D721Med (cell line): ENCODE measurements at places on chromosomes 1 and 21.

DNA sequence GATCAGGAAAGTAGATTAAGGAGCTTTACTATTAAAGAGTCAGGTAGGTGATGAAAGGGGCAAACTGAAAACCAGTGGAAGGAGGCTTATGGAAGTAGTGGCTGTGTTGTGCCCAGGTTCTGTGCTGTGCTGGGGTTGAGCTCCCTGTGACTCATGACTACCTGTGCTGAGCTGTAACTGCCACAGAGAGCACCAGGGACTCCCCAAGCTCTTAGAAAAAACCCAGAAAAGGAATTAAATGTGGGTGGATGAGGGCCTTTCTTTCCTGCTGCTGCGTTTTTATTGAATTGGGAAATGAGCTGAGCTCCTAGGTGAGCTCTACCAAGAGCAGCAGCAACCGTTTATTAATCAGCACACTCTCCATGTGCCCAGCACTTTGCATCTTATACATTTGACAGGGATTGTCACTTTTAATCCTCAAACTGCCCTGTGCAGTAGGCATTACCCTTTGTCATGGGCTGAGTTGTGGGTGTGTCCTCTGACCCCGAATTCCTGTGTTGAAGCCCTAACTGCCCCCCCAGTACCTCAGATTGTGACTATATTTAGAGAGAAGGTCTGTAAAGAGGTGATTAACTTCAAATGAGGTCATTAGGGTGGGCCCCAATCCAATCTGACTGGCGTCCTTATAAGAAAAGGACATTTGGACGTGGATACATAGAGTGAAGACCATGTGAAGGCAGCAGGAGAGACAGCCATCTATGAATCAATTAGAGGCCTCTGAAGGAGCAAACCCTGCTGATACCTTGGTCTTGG, 65.4 kb downstream of the AK4 start:
- DNase-seq: no peak

GRCh38 chr1:925561-926421, 2.1 kb downstream of the SAMD11 start:
- no peak for DNase-seq

GRCh38 chr1:48931506-48932192, 155.0 kb upstream of the BEND5 start:
- no peak for DNase-seq

GRCh38 chr1:233244183-233244582, 51.3 kb downstream of the PCNX2 start:
- no peak for DNase-seq

DNA sequence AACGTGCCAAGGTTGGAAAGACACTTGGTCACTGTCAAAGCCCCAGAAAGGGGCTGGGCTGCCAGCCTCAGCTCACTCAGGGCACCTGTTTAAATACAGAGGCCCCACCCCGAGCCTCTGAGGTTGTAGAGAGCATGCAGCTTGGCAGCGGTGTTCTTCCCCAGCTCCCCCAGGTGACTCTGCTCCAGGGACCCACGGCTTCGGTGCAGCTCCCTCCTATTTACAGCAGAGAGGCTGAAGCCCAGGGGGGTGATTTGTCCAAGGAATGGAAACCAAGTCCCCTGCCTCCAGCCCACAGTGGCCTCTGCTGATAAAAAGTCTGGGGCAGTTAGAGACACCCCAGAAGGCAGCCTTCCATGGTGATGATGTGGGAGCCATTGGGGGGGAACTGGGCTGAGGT, 9.1 kb upstream of the C1QA start:
- DNase-seq: no peak
